ENCODE measurements at places on chromosomes 5 and 9.

GRCh38 chr5:124591583-124591982, 154.9 kb downstream of the ZNF608 start:
- DNase-seq = no peak

GRCh38 chr9:131854896-131855613, 115.2 kb upstream of the RAPGEF1 start:
- peak; percentile 59 for DNase-seq

GRCh38 chr5:1264211-1264610, 30.7 kb downstream of the TERT start:
- no peak for DNase-seq

DNA sequence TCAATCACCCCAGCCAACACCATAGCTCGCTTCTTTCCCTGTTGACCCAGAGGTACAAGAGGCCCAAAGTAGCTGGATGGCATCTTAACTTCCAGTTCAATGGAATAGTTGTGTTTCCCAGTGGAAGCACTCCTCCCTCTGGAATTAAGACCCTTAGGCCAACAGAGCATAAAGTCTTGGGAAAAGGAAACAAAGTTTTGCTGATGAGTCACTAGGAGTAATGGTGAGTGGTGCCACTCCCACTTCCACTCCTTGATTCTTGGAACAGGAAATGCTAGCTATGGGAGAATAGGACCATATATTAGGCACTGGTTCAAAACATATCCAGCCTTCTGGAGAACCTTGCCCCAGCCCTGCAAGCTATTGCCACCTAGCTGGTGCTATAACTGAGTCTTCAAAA, 44.7 kb upstream of the LMX1B start:
- DNase-seq = no peak

DNA sequence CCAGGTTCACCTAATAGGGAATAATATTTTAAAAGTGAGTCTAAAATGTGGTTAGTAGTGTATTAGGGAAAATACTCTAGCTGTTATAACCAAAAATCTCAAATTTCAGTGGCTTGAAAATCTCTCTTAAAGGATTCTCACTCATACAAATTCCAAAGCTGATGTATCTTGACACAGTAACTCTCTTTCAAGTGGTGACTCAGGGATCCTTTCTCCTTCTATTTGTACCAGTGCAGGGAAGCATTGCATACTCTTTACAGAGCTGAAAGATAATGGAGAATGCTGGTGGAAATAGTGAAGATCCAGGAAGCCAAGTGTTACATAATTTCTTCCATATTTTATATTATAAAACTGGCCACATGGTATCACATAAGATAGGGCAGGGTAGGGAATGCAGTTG, 560.2 kb upstream of the CDH9 start:
- no peak for DNase-seq

DNA sequence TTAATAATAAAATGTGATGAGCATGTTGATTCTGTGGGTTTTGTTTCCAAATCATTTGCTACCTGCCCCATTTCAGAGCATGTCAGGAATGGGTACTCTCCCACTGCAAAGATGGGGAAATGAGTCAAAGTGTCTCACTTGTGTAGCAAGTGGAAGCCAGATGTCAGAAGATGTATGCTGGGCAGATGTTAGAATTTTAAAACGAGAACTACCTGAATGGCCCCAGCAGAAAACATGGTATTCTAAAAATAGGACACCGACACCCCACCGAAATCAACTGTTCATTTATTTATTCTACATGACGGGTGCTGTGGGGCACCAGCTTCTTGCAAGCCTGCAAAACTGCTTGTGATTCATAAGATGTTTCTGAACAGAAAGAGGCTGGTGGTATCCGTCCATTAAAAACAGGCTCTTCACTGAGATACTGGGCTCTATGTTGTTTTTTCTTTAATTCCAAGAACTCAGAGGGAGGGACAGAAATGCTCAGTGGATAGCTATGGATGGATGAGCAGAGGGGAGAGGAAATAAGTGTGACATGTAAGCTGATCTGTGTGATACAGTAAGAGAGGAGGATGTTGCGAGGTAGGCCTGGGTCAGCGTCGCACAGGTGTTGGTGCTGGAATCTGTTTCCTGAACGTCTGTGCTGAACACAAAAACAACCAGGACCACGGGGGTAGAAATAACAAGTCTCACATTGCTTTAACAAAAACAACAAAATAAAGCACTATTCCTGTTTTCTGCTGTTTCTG, 157.2 kb downstream of the EFNA5 start:
- no peak for DNase-seq

GRCh38 chr5:40321514-40321913, 358.2 kb upstream of the PTGER4 start:
- DNase-seq = no peak

Data from SK-N-SH (cell line).